Suppressor macrophage treated with lipopolysaccharide for 4 hours (primary cell): ENCODE measurements at places on chromosomes 5 and 9.

- no peak for DNase-seq
Observed at GRCh38 chr5:143290125-143290524, 113.4 kb downstream of the NR3C1 start.

DNA sequence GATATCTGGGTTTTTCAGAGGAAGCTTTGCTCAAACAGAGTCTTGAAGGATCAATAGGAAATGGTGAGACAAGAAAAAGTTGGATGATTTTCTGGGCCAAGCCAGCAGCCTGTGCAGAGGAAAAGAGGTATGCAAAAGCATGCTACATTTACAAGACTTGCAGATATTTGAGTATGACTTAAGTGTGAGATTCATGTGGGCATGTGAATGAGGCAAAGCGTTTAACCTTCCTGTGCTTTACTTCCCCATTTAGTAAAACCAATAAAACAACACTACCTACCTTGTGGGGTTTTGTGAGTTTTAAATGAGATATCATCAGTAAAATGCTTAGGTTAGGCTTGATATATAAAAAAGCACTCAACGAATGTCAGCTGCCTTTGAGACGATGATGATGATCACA is 58.1 kb downstream of the PIP5K1B start:
- DNase-seq = no peak

DNA sequence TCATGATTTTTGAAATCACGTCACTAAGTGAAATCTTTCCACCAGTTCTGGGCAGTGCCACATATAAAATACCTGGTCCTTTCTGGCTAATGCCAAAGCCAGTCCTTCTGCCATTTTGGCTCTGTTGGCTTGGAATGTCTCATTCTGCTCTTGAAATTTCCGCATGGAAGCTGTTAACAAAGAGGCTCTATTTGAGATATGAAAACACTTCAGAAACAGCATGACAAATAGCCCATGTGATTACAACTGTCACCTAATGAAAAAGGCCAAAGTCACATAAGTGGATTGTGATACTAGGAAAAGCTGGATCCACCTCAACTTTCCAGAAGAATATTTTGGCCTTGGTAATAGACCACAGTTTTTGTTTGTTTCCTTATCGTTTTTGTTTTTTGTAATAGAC is 12.8 kb downstream of the GOLGA1 start:
- no peak for DNase-seq

DNA sequence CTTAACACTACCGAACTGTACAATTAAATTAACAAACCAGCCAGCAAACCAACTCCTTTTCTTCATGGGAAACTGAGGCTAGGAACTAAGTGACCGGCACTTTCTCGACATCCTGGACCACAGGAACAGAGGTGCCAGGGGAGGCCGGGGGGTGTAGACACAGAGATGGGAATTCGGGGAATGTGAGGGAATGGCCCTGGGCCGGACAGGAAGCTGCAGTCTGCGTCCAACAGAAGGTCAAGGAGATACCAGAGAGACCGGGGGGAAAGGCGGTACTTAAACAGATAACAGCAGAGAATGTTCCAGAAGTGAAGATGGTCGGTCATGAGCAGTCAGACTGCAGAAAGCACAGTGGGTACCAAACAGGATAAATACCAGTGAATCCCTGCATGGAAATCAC is 40.3 kb downstream of the DBH start:
- no peak for DNase-seq

- DNase-seq = no peak
Observed at GRCh38 chr5:148488757-148489156, 105.0 kb downstream of the FBXO38 start.

DNA sequence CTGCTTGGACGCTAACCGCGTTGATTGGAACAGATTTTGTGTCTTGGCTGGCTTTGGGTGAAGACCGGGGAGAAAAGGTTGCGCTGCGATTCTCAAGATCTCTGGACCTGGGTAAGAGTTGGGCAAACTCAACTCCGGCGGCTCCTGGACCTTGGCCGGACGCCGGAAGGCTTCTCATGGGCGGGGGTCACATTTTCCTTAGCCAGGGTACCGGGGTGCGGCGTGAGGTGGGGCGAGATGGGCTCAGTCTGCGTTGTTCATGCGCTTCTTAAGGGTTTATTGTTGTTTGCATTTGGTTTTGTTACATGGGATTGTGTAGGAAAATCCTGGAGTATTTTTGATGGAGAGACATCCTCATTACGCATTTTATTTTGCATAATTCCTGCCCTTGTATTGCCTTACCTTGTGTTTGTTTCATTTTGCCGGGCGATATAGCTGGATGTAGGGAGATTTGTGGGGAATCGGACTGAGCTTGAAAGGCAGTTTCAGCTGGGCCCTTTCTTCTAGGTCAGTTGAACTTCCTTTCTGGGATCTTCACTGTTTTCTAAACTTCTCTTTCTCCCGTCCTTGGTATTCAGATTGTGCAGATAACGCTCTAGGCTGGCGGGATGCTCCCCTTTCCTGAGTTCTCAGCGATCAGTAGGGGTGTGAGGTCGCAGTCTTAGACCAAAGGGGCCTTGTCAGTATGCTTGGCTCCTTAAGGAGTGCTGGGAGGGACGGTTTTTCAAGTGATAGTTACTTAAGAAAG is 524 bp downstream of the MEGF10 start:
- no peak for DNase-seq

DNA sequence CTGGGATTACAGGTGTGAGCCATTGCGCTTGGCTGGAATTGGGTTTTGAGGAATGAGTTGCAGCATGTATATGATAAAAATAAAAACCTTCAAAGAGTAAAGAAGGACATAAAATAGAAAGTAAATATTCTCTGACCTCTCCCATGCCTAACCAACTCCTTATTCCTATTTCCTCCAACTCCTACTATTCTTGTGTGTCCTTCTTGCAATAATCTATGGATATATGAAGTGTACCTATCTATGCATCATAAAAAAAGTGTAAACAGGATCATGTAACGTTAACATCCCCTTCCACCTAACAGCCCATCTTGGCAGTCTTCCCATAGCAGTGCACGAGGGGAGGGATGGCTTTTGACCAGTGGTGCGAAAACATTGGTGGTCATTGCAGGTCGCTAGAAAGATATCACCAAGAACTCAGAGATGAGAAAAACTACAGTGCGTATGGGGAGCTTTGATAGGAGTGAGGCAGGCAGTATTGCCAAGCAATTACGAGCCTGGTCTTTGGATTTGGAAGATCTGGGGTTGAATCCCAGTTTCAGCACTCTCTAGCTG is 69.9 kb downstream of the PPARGC1B start:
- DNase-seq = no peak

DNA sequence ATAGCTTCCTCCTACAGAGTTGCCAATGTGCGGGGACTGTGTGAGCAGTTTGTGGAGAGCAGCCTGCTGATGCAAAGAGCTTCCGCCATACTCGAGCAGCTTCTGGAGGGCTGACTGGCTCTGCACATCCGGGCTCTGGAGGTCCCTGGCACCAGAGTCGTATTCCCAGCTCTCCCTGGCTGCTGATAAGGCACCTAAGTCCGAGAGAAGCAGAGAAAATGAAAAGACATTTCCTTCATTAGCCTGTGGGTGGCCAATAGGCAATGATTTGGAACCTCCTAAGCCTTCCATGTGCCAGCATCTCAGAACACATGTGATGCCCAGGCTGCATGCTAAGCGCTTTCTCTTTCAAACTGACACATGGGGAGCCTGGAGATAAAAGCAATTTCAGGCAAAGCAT is 94.3 kb downstream of the TSSK1B start:
- peak; percentile 24 for DNase-seq

DNA sequence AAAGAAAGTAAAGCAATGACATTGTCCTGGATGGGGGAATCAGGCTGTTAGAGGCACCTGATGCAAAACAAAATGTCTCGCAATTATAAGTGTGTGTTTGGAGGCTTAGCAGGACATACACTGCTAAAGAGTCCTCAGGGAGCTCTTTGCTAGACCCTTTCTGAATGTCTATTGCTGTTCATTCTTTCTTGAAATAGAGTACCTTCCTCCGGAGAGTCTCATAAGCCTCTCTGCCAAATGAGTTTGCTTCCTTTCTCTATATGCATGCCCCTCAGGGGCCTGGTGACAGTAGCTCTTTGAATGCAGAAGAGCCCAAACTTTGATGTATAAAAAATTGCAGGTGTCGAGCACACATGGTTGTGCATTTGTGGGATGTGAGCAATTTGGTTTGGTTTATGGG is 26.4 kb upstream of the ADAMTSL1 start:
- DNase-seq = no peak

DNA sequence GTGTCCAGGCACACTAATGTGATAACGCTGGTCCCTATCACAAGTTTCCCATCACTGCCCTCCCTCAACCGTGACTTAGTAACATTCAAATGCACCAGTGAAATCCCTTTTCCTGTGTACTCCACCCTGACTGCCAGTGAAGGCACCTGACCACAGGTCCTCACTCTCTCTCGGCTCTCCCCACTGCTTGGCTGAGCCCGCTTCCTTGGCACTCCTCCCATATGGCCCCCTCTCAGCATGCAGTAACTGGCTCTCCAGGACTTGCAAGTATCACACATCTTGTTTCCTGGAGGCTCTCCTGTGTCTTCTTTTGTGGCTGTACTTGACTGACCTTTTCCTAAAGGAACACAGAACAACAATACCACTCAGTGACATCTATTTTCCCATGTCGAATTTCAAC is 292.0 kb upstream of the ZNF608 start:
- DNase-seq = no peak

GRCh38 chr9:116686693-116687073 is 422 bp upstream of the TRIM32 start:
- no peak for DNase-seq

DNA sequence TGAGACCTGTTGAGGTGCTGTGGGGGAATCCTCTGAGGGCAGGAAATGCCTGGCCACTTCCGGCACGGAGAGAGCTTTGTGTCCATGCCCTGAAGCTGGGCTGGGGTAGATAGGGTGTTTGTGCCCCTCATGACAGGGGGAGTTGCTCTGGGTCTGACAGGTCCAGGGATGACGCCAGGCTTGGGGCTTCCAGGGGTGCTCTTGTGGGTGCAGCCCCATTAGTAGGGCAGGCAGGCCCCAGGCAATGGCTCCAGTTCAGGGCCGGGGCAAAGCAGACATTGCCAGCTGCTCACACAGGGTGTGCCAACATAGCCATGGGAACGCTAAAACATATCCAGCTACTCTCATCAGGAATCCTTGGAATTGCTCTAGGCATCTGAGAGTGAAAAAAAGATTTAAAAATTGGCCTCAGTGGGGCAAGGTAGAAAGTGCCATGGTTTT is 21.1 kb downstream of the PITX1 start:
- no peak for DNase-seq

- no peak for DNase-seq
Observed at GRCh38 chr5:75243510-75243909, 6.8 kb upstream of the ANKRD31 start.

- peak; percentile 37 for DNase-seq
Observed at GRCh38 chr5:116271446-116272025, 186.7 kb downstream of the COMMD10 start.

- peak; percentile 51 for DNase-seq
Observed at GRCh38 chr5:100902440-100903038, 543 bp downstream of the ST8SIA4 start.
